Dermis microvascular lymphatic vessel endothelial cell (primary cell): ENCODE measurements at places on chromosomes 6 and 20. TPM values are rescaled to one million over a fixed set of nuclear protein-coding genes. Genes with fewer than 3 reads are reported as not detected.

ID1 gene
- total RNA-seq: 576 and 901 TPM in 2 replicates

ACTL10 gene
- 1.0 and 1.4 TPM in 2 replicates for total RNA-seq

DNA sequence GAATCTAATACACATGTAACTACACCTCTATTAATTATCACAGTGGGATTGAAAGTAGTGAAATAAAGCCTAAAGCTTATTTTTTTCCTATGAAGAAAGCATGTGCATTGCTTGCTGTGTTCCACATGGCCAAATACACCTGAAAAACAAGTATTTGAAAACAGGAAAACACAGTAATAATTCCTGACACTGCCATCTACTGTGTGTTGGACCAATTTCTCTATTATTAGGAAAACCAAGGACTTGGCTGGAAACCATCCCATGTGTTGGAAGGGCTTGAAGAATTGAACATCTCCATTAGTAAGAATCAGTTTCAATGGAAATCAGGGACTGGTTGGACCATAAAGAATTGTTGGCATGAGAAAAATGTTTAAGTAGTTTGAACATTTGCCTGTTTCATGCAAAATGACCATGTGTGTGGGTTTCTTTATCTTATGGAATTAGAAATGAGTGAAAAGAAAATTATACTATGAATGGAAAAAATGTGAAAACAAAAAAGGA lies 124.1 kb downstream of the PHF3 start:
- no peak for DNase-seq

DNA sequence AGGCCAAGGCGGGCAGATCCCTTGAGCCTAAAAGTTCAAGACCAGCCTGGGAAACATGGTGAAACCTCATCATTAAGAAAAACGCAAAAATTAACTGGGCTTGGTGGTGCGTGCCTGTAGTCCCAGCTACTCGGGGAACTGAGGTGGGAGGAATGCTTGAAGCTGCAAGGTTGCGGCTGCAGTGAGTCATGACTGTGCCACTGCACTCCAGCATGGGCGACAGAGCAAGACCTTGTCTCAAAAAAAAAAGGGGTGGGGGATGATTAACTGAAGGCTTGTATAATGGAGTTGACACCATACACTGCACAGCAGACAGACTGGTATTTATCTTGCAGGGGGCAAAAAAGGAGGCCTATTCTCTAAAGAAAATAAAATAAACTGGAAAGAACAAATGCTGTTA lies 27.7 kb downstream of the SRPK1 start:
- no peak for DNase-seq

- DNase-seq: peak; percentile 9
These were observed 3.0 kb downstream of the DEFB115 start for GRCh38 chr20:31260326-31260932.
